ENCODE measurements at places on chromosomes 2 and 18. TPM values are rescaled to one million over a fixed set of nuclear protein-coding genes. Genes with fewer than 3 reads are reported as not detected.

DNA sequence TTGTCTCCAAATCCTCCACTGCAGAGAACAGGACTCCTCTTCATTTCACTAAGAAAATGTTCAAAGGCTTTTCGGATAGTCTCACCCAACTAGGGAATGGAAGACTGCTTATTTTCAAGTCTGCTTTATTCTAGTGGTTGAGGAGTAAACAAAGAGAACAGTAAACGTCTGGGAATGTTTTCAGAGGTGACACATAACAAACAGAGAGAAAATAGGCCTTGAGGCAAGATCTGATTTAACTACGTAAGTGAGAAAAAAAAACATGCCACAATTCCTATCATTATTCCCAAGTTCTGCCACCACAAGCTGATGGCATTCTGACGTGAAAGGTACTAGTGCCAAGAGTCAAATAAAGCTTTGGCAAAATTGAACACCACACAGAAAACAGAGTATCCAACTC lies 16.7 kb upstream of the WIPF1 start:
- DNase-seq = no peak

The MFSD2B gene
- total RNA-seq = 1.0 TPM

DNA sequence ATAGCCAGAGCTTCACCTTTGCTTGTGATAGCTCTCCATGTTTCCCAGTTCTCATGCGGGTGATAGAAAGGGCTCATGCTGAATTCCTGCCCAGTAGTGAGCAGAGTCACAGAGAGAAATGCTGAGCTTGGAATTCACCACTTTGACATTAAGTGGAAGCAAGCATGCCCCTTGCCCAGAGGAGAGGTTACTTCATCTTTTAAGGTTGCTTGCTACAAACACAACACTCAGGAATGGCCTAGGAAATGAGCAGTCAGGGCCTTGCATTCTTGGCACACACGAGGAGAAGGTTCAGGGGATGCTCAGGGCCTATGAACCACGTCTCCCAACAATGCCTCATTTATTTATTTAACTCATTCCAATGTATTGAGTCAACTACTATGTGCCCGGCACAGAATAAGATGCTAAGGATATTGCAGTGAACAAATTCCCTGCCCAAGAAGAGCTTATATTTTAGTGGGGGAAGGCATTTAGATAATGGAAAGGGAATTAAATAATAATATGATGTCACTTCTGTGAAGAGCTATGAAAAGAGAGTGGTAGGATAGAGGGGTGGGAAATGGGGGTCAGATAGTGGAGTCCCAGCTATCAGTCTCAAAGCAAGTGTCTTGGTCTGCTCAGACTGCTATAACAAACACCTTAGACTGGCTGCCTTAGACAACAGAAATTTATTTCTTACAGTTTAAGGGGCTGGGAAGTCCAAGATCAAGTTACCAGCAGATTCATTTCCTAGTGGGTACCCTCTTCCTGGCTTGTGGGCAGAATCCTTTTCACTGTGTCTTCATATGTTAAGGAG lies 42.1 kb downstream of the DDX18 start:
- DNase-seq = no peak

The CRYGA gene
- total RNA-seq = not detected

The ACMSD gene
- total RNA-seq = not detected

The NOSTRIN gene
- total RNA-seq = 16.5 TPM

GRCh38 chr2:146776596-146776995 lies 1068.2 kb upstream of the ACVR2A start:
- DNase-seq = no peak

The TUBB8B gene
- 0.49 TPM for total RNA-seq

- no peak for DNase-seq
Observed at GRCh38 chr18:56853961-56854360, 202.8 kb downstream of the WDR7 start.

DNA sequence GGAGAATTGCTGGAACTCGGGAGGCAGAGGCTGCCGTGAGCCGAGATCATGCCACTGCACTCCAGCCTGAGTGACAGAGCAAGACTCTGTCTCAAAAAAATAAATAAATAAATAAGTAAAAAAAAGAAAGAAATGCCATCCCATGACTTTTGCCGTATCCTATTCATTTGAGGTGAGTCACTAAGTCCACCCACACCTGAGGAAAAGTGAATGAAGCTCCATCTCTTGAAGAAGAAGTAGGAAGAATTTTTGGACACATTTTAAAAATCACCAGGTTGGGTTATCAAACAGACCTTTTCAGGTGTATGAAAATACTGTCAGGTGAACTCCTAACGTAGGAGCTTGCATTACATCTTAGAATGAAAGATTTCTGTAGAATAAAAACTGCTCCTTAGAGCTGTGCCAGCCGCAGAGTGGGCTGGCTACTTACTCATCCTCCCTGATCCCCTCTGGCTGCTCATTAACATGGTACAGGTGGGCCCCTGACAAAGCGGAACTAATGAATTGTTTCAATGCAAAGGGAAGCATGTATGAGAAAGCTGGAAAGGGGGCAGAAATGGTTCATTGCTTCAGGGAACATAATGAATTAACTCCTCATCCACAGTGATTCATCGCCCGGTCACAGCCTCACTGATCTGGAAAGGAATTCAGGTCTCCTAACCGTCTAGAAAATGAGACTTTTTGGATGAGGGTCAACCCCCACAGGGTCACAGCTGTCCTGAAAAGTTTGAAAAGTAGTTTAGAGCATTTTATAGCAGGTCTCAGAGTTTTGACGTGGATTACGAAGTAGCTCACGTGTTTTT lies 191.4 kb downstream of the SPP2 start:
- DNase-seq = no peak

The FLACC1 gene
- total RNA-seq = 3.1 TPM

The GALNT3 gene
- total RNA-seq = 35.4 TPM

DNA sequence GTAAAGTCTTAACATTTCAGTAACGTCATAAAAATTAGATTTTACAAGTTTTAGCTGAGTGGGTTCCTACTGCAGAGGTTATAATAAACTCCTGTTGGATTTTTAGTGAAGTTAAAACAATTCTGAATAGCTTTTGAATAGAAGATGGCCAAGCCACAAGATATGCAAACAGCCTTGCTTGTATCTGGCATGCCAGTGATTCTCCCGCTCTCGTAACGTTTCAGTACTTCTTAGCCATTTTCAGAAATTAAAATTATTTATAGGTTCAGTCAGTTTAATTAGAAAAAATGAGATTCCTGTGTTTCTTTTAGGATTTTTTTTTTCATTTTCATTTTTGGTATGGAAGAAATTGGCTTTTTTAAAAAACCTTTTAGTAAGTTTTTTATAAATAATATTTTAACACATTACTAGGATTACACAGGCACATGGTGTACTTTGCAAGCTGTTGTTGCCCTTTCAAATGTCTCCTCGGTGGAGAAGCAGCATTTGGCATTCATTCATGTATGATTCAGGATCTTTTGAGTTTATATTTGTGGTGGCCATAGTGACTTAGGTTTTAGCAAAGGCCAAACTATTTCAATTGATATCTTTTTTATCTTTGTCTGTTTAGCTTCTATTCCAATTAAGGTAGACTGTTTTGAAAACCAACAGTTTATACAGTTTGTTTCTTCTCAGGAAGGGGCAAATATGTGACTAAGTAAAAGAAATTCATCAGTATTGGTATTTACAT lies 30.6 kb upstream of the RND3 start:
- no peak for DNase-seq

The ALPG gene
- total RNA-seq = not detected

DNA sequence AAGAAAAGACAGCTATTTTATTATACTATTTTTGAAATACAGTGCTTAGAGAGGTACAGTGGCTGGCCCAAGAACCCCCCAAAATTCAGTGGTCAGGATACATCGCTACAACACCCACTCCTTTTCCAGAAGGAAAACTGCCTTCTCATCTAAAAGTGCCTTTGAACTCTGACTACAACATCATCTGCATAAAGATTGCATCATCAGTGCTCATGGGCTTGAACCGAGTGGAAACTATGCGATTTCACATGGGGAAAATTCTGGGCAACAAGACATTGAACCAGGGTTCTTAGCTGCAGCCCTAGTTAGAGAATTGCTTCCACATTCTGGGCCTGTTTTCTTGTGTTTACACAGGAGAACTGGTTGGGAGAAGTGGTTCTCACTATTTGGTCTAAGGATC lies 294.6 kb upstream of the SLC14A2 start:
- DNase-seq = no peak

DNA sequence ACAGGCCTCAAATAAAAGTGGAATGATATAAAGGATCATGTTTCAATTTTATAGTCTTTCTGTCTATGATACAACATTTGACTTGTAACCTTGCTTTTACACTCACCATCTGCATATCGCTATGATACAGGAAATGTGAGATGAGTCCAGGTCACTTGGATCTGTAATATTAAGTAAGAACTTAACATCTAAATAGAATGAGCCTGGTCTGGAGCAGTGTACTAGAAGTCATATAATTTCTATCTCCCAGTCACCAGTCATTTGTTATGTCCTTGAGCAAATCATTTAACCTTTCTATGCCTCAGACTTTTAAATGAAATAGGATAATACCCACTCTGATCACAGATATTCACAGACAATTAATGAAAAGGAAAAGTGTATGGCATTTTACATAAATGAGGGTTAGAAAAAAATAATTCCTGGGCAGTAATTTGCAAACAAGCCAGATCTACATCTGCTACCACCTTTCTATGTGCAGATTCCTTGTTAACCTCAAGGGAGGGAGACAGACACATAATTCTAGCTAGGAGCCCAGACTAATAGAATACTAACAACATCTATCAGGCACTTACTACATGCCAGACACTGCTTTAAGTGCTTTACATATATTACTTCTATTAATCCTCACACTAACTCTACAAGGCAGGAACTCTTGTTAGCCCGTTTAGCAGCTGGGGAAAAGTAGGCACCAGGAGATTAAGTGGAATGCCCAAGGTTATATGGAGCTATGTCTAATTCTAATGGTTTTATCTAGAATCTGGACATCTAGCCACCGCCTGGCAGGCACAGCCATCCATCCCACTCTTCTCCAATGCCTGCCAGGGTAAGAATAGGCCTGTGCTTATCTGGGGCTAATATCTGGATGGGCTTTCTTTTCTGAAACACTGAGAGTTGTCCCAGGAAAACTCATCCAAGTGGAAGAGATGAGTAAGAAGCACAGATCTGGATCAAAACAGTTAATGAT lies 313.6 kb upstream of the CDH20 start:
- no peak for DNase-seq

- DNase-seq = no peak
Observed at GRCh38 chr2:3037196-3038194, 340.1 kb downstream of the EIPR1 start.

The INHA gene
- total RNA-seq = not detected

- no peak for DNase-seq
Observed at GRCh38 chr2:172937884-172938712, 137.5 kb upstream of the MAP3K20 start.

DNA sequence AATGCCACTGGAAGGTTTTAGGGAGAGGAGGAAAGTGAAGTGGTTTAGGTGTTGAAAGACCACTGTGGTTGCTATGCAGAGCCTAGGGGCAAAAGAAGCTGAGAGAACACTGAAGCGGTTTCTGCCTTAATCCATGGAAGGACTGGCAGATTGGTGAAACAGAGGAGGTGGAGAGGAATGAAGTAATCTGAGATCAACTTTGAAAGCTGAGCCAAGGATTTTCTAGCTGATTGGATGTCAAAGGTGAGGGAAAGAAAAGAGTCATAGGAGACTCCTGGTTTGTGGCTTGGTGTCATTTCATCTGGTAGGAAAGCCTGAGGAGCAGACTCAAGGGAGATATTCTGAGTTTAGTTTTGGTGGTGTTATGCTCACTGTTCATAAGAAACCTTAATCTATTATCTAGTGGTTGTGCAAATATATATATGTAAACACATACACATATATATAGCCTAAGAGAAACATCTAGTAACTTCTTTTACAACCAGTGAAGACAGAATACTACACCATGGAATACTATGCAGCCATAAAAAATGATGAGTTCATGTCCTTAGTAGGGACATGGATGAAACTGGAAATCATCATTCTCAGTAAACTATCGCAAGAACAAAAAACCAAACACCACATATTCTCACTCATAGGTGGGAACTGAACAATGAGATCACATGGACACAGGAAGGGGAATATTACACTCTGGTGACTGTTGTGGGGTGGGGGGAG lies 134.1 kb upstream of the CREB1 start:
- no peak for DNase-seq

DNA sequence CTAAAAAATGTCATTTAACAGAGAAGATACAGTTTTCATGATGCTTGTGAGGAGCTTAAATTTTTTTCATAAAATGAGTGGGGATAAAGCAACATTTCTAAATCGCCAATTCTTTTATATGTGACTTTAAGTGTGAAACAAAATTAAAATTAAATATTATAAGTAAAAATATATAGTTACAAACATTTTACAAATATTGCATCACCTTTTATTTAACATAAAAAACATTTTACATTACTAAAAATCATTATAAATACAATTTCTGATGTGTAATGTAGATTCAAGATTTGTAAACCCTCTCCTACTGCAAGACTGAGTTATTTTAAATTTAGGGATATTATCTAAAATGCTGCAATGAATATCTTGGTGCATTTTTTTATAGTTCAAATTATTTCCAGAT lies 44.4 kb upstream of the GATA6 start:
- DNase-seq = no peak

GRCh38 chr2:222481941-222482340 lies 57.6 kb downstream of the SGPP2 start:
- DNase-seq = no peak

DNA sequence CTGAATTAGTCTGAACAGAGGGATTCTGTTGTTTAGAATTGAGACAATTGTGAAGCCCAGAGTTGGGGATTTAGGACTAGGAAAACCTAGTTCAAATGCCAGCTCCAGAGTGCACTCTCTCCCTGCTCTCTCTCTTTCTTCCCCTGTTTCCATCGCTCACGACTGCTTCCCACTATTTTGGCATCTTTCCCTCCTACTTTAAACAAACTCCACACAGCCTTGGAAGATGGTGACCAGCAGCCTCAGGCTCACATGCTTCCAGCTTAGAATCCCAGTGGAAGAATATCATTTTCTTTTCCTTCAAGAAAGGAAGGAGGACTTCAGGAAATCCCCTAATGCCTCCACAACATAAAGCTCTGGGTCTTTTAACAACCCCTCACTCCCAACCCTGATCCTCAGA lies 6.1 kb upstream of the DNMT3A start:
- DNase-seq = no peak

DNA sequence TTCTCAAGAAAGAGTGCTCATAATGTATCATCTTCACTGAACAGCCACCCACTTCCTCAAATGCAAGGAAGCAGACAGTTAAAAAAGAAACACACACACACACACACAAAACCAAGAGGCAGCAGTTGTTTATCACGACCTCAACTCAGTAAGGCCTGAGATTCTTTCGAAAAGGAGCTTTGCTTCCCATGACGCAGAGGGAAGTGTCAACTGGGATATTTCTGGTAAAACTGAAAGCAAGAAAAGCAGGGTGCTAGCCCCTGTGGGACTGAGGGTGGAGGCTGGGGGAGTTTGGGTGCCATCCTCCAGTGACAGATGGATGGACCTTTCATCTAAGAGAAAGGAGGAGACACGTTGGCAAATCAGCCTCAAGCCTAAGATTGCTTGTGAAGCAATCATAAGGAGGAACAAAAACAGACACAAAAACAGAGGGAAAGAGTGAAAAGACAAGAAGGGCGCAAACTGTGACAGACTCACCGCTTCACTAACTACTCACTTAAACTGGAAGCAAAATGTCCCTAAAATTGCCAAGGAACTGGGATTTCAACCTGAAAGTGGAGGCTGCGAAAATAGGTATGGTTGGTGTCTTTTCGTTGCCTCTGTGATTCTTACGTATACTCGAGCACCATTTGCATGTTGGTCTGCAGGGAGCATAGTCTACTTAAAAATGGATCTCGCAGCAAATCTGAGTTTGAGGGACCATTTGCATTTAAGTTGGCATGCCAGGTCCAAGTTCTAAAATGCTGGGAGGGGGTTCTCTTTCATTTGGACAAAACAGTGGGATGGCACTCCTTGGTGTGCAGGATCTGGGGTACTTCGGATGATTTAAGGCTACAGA lies at the start of gene ARHGAP25:
ARHGAP25 (plus strand) TSS at position 124 of the 838 bp plus-strand sequence; CDS start at position 513, 389 bp downstream.
- DNase-seq = no peak

Measured in spleen (tissue), 13 donors.